Bronchial smooth muscle cell (primary cell): ENCODE measurements at places on chromosomes 3 and 15. TPM values are rescaled to one million over a fixed set of nuclear protein-coding genes. Genes with fewer than 3 reads are reported as not detected.

Gene SPSB4
- not detected in 2 replicates for total RNA-seq

Gene ALDH1L1
- not detected in 2 replicates for total RNA-seq

Gene NR2E3
- total RNA-seq, result 0.09 and 0.47 TPM in 2 replicates

Gene FBXO40
- total RNA-seq, result not detected in 2 replicates

Gene GRAMD2A
- total RNA-seq, result 0.09 and 0.16 TPM in 2 replicates

Gene CHRD
- 1.1 and 6.1 TPM in 2 replicates for total RNA-seq

Gene HYKK
- total RNA-seq, result 1.7 and 1.9 TPM in 2 replicates

Gene FILIP1L
- 7.6 and 16.2 TPM in 2 replicates for total RNA-seq

Gene ARPP21
- total RNA-seq, result not detected in 2 replicates

Gene C3orf20
- not detected in 2 replicates for total RNA-seq

Gene FHIT
- total RNA-seq, result 0.77 and 0.95 TPM in 2 replicates

Gene ITIH4
- total RNA-seq, result 1.7 and 3.0 TPM in 2 replicates

Gene CFAP20DC
- total RNA-seq, result 1.0 and 1.6 TPM in 2 replicates

Gene EIF4G1
- total RNA-seq, result 222 and 223 TPM in 2 replicates

Gene TTLL13
- total RNA-seq, result 0.09 and 0.16 TPM in 2 replicates

Gene ADAMTS9
- total RNA-seq, result 0.16 and 0.26 TPM in 2 replicates

Gene PLA2G4D
- total RNA-seq, result not detected in 2 replicates

Gene IL16
- 2.4 and 3.2 TPM in 2 replicates for total RNA-seq

Gene MEIS2
- 42.6 and 119 TPM in 2 replicates for total RNA-seq

Gene PAK6
- total RNA-seq, result under 0.01 and 0.16 TPM in 2 replicates

Gene TRAT1
- not detected in 2 replicates for total RNA-seq

Gene KLHL6
- total RNA-seq, result under 0.01 TPM in 1 of 2 replicates, not detected in the other

Gene UROC1
- not detected in 2 replicates for total RNA-seq

Gene MINAR1
- total RNA-seq, result 0.43 and 0.63 TPM in 2 replicates

Gene SKOR1
- 0.16 and 0.17 TPM in 2 replicates for total RNA-seq

Gene SLC22A13
- under 0.01 and 0.09 TPM in 2 replicates for total RNA-seq

Gene GP5
- total RNA-seq, result under 0.01 and 0.09 TPM in 2 replicates

Gene NSMCE3
- total RNA-seq, result 4.4 and 7.3 TPM in 2 replicates

Gene MORC1
- not detected in 2 replicates for total RNA-seq

Gene TNNC1
- total RNA-seq, result 0.43 and 0.63 TPM in 2 replicates

Gene TM6SF1
- 1.9 and 2.0 TPM in 2 replicates for total RNA-seq

Gene DNASE1L3
- not detected in 2 replicates for total RNA-seq

Gene CCR9
- not detected in 2 replicates for total RNA-seq

Gene CCDC39
- total RNA-seq, result under 0.01 and 0.52 TPM in 2 replicates

Gene NPRL2
- total RNA-seq, result 22.5 and 30.1 TPM in 2 replicates

Gene STRIT1
- not detected in 2 replicates for total RNA-seq

Gene TRH
- not detected in 2 replicates for total RNA-seq

Gene ROPN1
- total RNA-seq, result not detected in 2 replicates

Gene RASA2
- 5.1 and 7.6 TPM in 2 replicates for total RNA-seq

Gene LEKR1
- 0.26 and 0.32 TPM in 2 replicates for total RNA-seq

Gene MST1R
- total RNA-seq, result 0.32 and 0.86 TPM in 2 replicates

Gene FAM81A
- total RNA-seq, result under 0.01 and 0.60 TPM in 2 replicates

Gene NEK11
- 8.4 and 12.1 TPM in 2 replicates for total RNA-seq

Gene LYZL4
- not detected in 2 replicates for total RNA-seq

Gene STRC
- total RNA-seq, result 0.09 and 0.16 TPM in 2 replicates

Gene P3H2
- total RNA-seq, result 2.6 and 4.3 TPM in 2 replicates

Gene GPR149
- total RNA-seq, result not detected in 2 replicates
